ENCODE measurements at places on chromosomes 5 and 9.

DNA sequence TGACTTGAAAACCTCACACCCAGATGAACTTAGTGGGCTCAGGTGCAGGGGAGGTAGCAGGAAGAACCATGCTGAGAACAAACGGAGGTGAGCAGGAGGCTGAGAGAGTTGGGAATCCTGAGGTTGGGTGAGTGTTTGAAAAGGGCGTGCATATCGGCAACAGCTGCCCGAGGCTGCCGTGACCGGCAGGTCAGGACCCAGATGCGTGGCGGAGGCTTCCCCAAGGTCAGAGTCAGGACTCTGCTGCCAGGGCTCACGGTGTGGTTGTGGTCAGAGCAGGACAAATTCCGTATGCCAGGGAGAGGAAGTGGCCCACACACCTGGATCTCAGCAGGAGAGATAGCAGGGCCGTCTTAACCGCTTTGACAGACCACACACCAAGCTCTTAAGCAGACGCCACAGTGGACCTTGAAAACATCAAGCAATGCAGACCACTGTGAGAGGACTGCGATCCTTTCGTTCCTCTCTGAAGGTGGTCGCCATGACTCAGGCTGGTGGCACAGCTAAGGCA lies 43.1 kb downstream of the ADAMTS16 start:
- no peak for DNase-seq

DNA sequence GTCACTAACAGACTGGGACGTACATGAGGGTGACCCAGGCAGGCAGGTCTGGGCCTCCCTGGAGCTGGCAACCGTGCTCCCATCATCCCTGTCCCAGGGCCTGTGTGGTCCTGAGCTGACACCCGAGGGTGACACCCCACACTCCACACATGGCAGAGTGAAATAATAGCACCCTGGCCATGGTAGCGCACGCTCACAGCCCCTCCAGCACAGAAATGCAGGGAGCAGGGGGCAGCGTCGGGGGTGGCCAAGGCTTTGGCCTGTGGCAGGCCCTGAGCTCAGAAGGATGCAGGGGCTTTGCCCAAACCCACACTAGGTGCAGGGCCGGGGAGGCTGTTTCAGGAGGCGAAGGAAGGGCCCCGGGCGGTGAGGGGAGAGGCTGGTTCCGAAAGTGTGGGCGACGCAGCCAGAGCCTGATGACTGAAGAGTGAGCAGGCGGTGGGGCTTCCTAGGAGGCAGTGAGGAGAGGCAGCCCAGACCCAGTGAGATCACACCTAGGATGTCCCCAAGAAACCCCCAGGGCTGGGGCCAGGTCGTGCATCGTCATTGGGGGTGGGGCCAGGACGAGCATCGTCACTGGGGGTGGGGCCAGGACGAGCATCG lies 12.9 kb downstream of the OR2V2 start:
- peak; percentile 17 for DNase-seq

- DNase-seq, result no peak
Measured at GRCh38 chr5:57231607-57232006, 57.7 kb downstream of the GPBP1 start.

- no peak for DNase-seq
Measured at GRCh38 chr9:88531920-88532698, 2.9 kb upstream of the NXNL2 start.

GRCh38 chr9:81517954-81518353 lies 171.4 kb downstream of the TLE1 start:
- DNase-seq, result no peak

- no peak for DNase-seq
Measured at GRCh38 chr5:179554981-179555380, 4.6 kb downstream of the RUFY1 start.

- DNase-seq, result no peak
Measured at GRCh38 chr5:135066781-135067180, 32.8 kb upstream of the PITX1 start.

DNA sequence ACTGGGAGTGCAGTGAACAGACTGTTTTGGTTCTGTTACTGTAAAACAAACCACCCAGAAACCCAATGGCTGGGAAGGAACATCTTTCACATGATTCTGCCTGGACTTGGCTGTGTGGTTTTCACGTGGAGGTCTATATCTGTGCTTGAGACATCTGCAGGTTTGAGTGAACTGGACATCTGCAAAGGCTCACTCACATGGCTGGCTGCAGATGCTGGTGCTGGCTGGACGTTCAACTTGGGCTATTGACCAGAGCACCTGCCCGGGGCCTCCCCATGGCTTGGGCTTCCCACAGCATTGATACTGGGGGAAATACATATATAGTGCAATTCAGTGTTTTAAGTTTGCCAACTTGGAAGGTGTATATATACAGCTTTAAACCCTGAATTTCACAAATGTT lies 6.8 kb downstream of the CTSL start:
- DNase-seq, result no peak

GRCh38 chr5:141313711-141314110 lies 6.9 kb downstream of the TAF7 start:
- DNase-seq, result no peak

DNA sequence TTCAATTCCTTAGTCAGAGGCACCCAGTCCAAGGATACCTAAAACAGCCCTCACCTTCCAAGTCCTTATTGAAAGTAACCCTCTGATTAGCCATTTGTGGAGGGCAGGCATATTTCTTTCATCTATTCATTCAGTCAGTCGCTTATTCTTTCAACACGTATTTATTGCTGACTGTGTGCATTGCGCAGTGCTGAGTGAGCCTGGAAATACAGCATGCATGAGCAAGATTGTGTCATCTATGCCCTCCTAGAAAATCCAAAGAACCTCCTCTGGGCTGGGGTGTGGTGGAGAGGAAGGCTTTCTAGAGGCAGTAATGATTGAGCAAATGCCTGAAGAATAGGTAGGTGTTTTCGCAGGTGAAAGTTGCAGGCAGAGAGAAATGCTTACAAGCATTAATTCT lies 8.5 kb upstream of the FEM1C start:
- no peak for DNase-seq

DNA sequence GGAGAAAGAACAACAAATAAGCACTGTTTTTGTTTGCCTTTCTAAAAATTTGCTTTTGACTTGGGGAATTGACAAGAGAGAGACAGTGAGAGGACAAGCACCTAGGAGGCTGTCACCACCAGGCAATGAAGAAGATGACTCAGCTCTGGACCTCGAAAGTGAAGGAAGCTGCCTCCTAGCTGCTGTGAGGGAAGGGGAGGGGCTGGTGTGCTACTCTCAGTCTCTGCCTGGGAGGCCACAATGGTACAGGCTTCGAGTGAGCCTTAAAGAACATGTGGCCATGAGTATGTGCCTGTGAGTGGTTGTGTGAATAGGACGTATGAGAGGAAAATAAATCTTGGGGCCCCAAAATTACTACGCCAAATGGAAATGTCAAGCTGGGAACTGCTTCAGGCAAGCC lies 7.1 kb upstream of the PLK2 start:
- DNase-seq, result no peak

- DNase-seq, result no peak
Measured at GRCh38 chr5:132102101-132102701, 28.6 kb downstream of the CSF2 start.

DNA sequence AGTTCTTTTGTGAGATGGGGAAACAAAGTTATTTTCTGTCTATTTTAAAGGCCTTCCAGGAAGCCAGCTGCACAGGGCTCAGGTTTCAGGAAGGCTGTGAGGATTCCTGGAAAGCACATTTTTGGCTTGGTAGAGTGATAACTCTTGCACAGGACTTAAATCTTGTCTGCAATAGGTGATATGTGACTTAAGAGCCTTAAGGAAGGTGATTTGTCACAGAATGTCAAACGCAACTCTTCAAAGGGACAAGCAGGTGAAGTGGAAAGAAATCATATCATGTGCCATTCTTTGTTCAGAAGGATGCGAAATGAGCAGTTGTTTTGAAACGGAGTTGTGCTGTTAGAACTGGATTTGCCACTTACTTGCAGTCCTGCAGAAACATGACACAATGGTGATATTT lies 459.3 kb downstream of the MAT2B start:
- DNase-seq, result no peak

- no peak for DNase-seq
Measured at GRCh38 chr9:29390859-29391258, 1817.6 kb upstream of the C9orf72 start.

DNA sequence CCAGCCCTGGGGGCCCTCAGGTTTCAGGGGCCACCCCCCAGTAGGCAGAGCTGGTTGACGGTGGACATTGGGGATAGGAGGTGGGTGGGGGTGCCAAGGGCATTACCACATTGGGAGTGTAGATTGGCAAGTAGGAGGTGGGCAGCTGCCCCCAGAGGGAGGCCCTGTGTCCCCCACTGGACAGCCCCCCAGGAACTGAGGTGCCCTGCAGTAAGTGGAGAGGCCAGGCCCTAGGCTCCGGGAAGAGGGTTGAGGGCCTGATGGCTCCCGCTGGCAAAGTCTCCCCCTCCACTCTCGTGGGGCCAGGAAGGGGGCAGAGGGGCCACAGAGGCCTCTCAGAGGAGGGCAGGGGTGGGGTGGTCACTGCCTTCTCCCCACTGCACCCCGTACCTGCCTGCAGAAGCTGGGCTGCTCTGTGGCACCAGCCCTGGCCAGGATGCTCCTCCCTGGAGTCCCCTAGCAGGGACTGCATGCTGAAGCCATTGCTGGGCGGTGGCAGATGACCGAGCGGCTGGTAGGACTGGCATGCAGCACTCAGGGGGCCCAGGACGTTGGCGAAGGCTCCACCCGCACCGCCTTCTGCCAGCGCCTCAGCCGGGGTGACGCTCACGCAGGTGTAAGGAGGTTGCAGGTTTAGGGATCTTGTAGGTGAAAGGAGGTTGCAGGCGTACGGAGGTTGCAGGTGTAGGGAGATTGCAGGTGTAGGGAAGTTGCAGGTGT lies 89.6 kb upstream of the CACNA1B start:
- no peak for DNase-seq

DNA sequence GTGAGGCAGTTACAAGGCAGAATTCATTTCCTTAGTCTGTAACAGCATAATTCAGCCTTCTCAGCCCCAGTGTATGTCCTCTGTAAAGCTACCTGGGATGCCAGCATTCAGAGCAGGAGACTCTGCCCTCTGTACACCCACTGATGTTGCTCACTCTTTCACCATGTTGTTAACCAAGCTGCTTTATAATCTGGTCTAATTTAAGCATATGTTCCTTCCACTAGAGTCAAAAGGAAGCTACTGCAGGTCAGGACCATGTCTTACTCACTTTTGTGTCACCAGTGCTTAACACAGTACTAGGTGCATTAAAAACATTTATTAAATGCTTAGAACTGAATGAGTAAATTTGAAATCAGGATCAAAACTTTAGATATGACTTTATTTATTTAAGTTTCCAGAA lies 185.6 kb downstream of the FBXL17 start:
- no peak for DNase-seq

GRCh38 chr5:35803191-35803651 lies 53.5 kb upstream of the IL7R start:
- DNase-seq, result peak; percentile 65

GRCh38 chr9:132864691-132865090 lies 13.4 kb downstream of the AK8 start:
- no peak for DNase-seq

- peak; percentile 78 for DNase-seq
Measured at GRCh38 chr5:179060116-179061008, at the start of gene ZNF354C. TSS of gene ZNF354C (plus strand) at chr5:179060373. CDS start at chr5:179062069, 1,696 bp downstream.

GRCh38 chr5:103258957-103259704 lies 568 bp downstream of the MACIR start:
- no peak for DNase-seq

GRCh38 chr5:132183723-132184122 lies 43.9 kb downstream of the P4HA2 start:
- no peak for DNase-seq

- no peak for DNase-seq
Measured at GRCh38 chr9:75979362-75979761, 88.9 kb downstream of the PCSK5 start.

DNA sequence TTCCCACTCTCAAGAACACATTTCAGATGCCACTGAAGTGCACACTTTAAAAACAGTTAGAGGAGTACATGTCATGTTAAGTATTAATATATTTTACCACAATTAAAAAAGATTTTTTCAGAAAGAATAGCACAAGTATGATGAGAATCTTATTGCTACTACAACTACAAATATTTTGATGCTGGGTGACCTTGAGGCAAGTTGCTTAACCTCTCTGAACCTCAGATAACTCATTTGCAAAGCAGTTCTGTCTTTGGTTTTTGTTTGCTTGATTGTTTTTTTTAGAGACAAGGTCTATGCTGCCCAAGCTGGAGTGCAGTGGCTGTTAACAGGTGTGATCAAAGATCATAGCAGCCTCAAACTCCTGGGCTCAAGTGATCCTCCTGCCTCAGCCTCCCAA lies 13.7 kb upstream of the EBF1 start:
- DNase-seq, result no peak

DNA sequence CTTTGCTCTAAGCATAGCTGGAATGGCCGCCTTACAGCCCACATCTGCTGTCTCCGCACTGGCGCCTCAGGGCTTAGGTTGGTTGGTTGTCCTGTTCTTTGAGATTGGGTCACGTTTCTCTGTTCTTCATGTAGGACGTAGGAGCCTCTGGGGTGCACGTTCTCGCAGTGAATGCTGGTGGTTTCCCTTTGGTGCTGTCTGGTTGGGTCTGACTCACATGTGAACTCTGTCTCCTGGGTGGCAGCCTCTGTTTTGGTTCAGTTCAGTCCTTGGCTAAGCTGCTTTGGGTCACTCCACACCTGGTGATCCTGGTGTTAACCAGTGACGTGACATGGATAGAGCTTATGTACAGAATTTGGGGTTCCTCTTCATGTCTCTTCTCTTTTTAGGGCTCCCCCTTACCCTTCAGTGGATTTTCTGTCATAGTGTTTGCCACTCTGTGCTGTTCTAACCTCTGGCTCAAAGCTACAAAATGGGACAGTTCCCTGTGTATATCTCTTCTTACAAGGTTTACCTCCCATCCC lies 12.6 kb upstream of the LPCAT1 start:
- DNase-seq, result no peak

DNA sequence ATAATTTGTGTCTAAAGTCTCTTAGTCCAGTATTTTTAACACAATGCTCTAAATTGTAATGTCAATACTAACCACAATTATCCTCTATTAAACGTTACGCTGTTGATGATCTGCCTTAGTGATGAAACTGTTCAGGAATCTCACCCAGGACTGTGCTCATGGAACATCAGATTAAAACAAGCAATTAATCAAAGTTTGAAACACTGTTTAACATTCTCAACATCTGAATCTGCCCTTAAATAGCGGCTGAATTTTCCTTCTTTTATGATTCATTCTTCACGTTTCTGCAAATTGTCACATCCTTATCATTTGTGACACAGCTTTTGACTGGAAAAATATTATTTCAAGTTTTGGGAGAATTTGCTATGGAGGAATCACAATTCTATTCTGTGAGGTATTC lies 113.8 kb downstream of the MARCHF11 start:
- no peak for DNase-seq

- no peak for DNase-seq
Measured at GRCh38 chr9:137268538-137269201, 8.9 kb upstream of the TOR4A start.

- DNase-seq, result peak; percentile 50
Measured at GRCh38 chr5:163504079-163504931, 1.1 kb upstream of the MAT2B start.

GRCh38 chr5:68423154-68423811 lies 207.7 kb downstream of the PIK3R1 start:
- no peak for DNase-seq

Data from hippocampal formation (tissue), 2 donors.